ENCODE measurements at places on chromosomes 4 and X.

DNA sequence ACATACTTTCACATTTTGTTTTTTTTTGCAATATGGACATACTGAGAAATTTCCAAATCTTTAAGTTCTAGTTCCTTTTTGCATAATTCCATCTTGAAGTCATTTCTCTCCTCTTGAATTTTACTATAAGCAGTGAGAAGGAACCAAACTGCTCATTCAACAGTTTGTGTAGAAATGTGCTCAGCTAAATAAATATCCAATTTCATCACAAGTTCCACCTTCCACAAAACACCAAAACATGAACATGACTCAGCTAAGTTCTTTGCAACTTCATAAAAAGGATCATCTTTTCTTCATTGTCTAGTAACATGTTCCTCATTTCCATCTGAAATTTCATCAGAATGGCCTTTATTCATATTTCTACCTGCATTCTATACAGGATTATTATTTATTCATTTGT, 77.3 kb upstream of the FGF13 start:
- no peak for DNase-seq

DNA sequence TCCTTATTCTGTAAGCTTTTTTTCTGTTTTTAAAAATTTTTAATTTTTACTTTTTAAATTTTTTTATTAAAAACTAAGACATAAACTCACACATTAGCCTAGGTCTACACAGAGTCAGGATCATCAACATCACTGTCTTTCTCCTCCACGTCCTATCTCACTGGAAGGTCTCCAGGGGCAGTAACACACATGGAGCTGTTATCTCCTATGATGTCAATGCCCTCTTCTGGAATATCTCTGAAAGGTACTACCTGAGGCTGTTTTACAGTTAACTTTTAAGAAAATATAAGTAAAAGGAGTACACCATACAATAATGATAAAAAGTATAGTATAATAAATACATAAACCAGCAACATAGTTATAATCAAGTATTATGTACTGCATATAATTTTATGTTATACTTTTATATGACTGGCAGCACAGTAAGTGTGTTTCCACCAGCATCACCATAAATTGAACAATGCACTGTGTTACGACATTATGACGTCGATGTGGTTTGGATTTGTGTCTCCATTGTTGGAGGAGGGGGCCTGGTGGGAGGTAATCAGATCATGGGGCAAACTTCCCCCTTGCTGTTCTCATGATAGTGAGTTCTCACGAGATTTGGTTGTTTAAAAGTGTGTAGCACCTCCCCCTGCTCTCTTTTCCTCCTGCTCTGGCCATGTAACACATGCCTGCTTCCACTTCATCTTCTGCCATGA, 21.3 kb downstream of the IL15 start:
- no peak for DNase-seq

DNA sequence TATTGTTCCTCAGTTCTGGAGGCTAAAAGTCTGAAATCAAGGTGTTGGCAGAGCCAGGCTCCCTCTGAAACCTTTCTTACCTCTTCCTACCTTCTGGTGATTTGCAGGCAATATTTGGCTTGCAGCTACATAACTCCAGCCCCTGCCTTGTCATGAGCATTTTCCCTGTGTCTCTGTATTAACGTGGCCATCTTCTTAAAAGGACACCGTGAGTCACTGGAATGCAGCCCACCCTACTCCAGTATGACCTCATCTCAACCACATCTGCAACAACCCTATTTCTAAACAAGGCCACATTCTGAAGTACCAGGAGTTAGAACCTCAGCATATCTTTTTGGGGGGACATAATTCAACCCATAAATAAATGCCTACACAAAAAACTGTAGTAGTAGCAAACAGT, 40.7 kb downstream of the FANCB start:
- no peak for DNase-seq

GRCh38 chr4:144504883-144505282, 141.1 kb upstream of the HHIP start:
- no peak for DNase-seq

GRCh38 chr4:118889312-118889691, 648 bp downstream of the SYNPO2 start:
- DNase-seq: no peak

DNA sequence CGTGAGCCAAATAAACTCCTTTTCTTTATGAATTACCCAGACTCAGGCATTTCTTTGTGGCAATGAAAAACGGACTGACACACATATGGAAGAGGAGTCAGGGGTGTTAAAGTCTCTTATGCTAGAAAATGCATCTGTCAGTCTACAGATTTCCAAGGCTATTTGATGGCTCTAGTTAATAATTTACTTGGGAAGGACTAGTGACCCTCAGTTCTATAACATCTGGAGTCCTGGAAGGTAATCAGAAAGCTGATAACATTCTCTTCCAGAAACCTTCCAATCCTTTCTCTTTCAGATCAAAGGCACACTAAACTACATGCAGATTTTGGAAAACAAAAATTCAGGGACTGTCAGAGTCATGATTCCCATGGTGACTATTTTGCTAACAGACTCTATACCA, 142.0 kb upstream of the TEX13D start:
- no peak for DNase-seq

- DNase-seq: no peak
Observed at GRCh38 chrX:118964252-118964651, 10.2 kb upstream of the LONRF3 start.

GRCh38 chr4:38177641-38178391, 217.6 kb downstream of the PTTG2 start:
- no peak for DNase-seq
